Stimulated activated CD4-positive, alpha-beta T cell treated with anti-CD3 and anti-CD28 coated beads, Interleukin-1b, Interleukin-23, amount 100 ng/mL, for 1 hour (primary cell): ENCODE measurements at places on chromosomes 2 and 18.

- DNase-seq = no peak
These were observed 43.1 kb downstream of the INPP4A start for GRCh38 chr2:98487806-98488189.

DNA sequence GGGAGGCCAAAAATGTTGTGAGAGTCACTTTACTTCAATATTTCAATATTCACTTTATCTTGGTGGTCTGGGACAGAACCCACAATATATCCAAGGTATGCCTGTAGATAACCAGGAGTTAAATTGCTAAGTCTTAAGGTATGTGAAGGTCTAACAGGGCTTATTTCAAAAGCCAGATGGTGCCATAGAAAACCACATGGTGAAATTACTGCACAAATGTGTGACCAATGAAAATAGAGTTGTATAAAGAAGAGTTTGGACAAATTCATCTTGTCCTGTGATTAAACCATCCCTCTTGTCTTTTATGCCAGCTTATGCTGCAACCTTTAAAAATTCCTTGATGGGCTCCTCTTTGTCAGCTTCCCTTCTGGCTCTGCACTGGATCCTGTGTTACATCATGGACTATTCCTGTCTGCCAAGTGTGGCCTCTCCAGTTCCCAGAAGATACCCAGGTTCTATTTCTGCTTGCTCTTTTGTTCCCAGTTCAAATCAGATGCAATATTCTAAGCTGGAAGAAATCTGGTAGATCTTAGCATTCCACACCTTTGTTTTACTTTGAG is 46.8 kb downstream of the ANTXR1 start:
- DNase-seq = no peak

DNA sequence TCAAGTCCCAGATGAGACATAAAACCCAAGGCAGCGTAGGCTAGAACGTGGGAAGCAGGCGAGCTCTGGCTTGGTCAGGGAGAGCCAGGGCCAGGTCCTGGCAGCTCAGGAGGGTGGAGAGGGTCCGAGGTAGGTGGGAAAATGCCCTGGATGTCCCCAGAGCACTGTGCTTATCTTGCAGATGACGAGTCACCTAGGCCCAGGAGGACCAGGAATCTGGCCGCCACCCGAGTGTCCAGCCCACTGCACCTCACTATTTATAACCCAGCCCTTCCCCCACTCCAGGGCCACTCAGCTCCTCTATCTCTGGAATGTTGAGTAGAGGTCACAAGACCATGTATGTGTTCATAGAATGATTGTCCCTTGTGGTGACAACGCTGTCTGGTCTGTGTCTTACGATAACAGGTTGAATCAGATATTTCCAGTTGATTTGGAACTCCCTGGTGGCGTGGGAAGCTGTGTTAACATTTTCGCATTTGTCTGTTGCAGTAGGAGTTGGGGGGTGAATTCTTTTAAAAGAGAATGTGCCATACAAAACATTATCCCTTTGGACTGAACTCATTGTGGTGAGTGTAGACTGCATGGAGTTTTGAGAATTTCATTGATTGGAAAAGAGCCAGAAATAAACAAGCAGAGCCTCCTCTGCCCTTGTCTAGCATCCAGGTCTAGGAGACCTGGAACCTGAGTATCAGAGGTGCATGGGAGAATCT is 47.5 kb downstream of the EMILIN2 start:
- no peak for DNase-seq

- DNase-seq = no peak
These were observed 272.3 kb upstream of the COL3A1 start for GRCh38 chr2:188701836-188702235.

- no peak for DNase-seq
These were observed 58.0 kb upstream of the CABYR start for GRCh38 chr18:24080861-24081260.

DNA sequence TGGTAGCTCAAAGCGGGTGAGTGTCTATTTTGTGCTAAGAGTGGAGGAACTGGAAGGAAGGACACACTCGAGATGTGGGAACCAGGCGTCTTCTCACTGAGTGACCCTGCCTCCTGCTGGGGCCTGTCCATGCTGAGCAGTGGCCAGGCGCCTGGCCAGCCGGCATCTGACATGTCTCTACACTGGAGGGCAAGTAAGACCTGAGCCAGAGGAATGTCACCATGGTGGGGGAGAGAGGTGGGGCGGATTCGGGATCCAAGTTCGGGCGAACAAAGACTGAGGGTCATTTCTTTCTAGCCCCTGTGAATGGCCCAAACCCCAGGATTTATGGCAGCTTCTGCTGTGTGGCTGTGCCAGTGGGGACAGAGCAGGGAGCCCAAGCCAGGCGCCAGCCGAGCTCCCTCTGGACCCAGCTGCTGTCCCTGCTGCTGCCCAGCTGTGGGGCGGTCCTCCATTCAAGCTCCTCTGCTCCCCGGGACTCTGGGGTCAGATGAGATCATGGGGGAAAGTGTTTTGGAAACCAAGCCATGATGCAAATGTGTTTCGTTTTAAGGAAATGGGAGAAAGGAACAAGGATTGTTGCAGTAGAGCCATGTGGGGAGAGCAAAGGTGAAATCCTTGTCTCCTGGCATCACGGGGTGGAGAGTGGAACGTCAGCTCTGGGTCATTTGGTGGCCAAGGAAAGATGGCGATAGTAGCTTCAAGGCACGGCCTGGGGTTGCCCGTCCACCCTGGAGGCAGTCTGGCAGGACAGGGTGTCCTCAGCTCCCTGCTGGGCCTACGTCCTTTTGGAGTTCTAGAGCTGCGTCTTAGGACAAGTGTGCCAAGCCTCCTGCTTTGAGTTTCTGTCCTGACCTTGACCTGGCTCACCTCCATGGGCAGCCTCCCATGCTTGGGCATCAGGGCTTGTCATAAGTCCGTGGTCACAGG is 8.1 kb downstream of the ACKR3 start:
- no peak for DNase-seq

DNA sequence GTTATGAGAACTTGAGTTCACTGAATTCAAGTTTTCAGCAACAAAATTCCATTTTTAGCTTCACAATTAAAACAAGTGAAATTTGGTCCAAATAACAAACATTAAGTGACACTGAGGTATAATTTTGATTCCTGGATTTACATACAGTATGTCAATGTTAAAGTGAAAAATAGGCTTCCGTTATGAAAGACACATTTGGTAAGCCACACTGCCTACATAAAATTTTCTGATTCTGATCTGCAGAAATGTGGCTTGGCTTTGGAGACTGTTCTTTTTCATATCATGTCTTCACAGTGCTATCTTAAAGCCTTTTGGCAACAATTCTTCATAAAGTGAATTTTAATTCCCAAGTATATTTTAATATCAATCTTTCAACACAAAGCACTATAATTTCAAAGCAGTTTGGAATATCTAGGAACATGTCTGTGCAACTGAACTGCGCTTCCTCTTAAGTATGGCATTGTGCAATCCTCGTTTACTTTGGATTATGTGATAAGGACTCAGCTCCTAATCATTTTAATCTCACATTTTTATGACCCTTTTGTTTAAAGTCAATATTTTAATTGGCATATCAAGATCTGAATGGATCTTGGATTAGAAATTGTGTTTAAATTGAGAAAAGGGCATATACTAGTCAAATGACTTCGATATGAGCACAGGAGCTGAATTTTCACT is 60.0 kb downstream of the RBMS1 start:
- no peak for DNase-seq

DNA sequence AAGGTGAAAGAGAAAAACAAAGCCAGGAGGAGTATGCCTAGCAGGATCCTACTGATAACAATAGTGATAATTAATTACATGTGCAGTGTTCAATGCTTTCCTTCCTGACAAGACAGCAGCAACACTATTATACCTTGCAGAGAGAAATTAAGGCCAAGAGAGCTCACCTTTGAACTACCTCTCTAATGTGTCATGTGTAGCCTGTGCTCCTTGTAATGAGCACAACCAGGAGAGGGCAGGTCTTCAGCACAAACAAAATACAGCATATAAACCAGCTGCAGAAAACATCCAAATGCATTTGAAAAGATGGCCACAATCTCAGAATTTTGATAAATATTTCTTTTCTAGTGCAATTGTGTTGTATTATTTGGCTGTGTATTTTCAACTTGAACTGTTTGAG is 1425.7 kb downstream of the DSC3 start:
- DNase-seq = no peak

GRCh38 chr2:227260041-227260440 is 65.0 kb upstream of the MFF start:
- DNase-seq = no peak

GRCh38 chr2:204986641-204987040 is 441.4 kb downstream of the PARD3B start:
- no peak for DNase-seq

DNA sequence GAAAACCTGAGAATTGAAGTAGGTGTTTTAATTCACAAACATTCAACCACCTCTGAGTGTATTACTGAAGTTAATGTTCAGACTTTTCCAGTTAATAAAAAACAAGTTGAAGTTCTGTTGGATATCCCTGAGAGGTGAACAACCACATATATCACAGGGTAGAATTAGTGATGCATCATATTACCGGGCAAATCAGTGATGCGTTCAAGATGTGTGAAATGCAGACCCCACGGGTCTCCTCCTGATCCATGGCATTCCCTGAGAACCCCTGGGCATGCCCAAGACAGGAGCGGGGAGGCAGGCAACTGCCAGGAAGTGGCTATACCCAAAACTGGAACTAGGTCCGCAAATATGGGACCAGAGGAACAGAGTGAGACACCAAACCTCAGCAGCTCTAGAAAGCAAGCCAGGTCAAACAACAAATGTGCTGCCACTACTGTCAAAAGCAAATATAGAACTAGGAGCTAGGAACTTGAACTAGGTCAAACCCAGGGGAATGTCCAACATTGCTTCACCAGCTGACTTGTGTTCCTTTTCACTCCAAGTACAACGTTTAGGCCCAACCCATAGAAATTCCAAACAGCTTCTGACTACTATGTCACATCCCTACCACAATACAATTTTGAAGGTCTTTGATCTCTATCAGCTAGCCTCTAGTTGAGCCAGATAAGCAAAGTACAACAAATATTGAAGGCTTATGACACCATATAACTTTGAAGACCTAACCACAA is 20.2 kb downstream of the PSTPIP2 start:
- no peak for DNase-seq

DNA sequence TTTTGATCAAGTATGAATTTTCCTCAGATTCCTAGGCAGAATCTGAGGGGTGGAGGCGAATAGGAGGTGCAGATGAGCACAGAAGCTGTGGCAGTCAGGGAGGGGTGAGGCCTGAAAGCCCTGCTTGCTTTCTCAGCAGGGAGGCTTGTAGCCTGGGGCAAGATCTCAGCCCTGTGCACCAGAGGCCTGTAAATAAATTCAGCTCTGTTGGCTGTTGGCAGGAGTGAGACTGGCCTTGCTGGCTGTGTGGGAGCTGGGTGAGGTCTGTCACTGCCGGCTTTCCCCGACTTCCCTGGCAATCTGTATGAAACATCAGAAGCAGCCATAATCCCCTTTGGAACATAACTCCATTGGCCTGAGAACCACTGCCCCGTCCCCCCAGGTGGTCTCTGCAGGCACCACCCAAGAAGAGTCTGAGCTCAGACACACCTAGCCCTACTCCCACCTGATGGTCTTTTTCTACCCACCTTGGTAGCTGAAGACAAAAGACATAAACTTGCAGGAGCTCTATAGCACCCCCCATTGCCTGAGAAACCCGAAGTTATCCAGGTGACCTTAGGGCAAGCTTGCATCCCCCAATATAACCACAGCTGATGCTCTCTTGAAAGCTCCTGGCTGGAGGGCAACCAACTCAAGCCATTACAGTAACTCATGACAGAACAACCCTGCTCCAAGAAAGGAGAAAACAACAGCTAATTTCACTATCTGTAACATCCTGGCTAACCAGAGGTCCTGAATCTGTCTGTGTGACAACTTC is 32.3 kb downstream of the EVA1A start:
- no peak for DNase-seq

- DNase-seq = no peak
These were observed 49.7 kb downstream of the TSN start for GRCh38 chr2:121804997-121805765.
